8988T (cell line): ENCODE measurements at places on chromosomes 1 and 21.

DNA sequence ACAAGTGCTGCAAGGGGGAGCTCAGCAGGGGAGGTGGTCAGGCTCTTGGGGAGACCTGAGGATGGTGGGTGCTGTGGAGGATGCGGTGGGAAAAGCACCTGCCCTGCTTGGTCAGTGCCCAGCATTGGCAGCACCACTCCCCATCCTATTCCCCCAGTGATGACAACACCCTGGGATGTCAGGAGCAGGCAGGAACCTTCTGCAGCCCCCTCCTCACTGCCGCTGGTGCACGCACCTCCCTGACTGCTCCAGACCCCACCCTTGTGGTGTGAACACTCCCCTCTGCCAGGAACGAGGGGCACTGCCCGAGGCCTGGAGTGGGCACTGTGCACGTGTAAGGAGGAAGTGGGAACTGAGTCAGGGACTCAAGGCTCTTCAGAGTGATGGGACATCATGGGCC is 12.5 kb downstream of the TMPRSS3 start:
- DNase-seq, result no peak

- no peak for DNase-seq
These were observed 20.4 kb upstream of the LAMC1 start for GRCh38 chr1:183002797-183003196.

- no peak for DNase-seq
These were observed 143.2 kb downstream of the RASAL2 start for GRCh38 chr1:178237121-178237520.

DNA sequence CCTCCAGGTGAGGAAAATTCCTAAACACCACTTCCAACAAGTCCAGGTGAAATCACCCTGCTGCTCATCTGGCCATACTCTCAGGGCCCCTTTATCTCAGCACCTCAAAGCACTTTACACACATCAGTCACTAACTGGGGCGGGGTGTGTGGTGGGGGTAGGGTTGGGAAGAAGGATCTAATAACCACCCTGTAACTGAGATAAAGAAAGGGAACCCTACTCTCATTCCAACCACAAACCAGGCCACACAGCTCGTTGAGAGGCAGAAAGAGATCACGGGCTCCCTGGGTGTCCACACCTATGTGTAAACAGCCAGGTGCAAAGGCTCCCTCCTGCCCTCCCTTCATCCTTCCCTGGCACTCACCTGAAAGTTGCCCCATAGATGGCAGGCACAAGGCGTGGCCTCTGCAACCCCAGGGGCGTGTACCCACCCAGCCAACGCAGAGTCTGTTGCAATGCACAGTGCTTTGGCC is 20.4 kb downstream of the GPR161 start:
- DNase-seq, result no peak

GRCh38 chr1:197306381-197307062 is 38.5 kb downstream of the CRB1 start:
- DNase-seq, result no peak

DNA sequence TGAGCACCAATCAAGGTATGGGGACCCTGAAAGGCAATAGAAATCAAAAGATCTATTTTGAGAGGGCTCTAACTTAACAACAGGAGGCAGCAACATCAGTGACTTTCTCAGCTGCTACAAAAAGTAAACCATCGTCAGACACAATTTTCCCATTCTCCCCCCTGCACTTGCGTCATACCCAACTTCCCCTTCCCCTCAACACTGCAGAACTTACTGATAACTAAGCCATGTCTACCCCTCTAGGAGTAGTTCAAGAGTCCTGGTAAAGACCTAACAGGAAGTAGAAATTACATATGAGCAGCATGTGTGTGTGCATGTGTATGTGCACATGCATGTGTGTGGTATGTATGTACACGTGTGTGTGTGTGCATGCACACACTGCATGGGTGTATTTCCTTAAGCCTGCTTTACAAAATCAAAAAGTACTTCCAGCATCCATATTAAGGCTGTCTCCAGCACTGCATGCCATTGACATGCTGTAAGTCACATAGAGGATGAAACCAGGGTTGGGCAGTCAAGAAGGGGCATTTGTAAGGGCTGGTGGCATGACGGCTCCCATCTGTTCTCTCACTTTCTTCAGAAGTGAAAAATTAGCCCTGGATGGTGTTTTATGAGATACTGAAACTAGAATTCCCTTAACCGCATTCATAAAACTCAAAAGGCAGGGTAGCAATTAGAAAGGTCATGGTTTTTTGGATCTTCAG is 460.1 kb upstream of the RUNX1 start:
- DNase-seq, result no peak

GRCh38 chr1:154559466-154560044 is 1.1 kb upstream of the UBE2Q1 start:
- DNase-seq, result no peak

DNA sequence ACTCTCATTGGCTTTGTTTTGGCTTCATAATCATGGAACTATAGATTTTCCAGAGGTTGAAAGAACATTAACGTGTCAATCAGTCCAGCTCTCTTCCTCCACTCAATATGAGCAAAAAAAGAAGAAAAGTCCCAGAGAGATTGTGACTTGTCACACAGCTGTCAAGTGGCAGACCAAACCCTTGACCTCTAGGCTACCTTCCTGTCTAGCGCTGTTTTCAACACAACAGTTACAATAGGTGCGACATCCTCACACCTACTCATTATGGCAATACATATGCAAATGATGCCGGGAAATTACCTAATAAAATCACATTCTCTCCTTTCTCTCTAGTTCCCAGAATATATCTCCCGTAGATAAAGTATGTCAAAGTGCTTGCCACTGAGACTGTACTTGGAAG is 1.1 kb downstream of the WARS2 start:
- no peak for DNase-seq

GRCh38 chr1:221440658-221441057 is 301.2 kb downstream of the DUSP10 start:
- no peak for DNase-seq
